D721Med (cell line): ENCODE measurements at places on chromosomes 1 and 21.

DNA sequence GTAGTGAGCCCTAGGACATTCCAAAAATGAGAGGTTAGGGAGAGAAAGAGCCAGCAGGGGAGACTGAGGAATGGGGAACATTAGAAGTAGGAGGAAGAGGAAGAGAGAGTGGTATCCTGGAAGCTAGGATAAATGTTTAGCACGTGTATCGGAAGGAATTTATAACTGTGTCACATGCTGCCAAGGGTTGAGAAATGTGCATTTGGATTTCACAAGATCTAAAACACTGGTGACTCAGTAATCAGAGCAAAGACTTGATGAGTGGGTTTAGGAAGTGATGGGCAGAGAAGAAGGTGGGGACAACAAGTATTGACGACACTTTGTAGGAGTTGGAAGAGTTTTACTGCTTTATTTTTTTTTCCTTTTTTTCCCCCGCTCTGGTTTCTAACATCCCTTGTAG, 193.9 kb downstream of the FMN2 start:
- DNase-seq, result no peak

DNA sequence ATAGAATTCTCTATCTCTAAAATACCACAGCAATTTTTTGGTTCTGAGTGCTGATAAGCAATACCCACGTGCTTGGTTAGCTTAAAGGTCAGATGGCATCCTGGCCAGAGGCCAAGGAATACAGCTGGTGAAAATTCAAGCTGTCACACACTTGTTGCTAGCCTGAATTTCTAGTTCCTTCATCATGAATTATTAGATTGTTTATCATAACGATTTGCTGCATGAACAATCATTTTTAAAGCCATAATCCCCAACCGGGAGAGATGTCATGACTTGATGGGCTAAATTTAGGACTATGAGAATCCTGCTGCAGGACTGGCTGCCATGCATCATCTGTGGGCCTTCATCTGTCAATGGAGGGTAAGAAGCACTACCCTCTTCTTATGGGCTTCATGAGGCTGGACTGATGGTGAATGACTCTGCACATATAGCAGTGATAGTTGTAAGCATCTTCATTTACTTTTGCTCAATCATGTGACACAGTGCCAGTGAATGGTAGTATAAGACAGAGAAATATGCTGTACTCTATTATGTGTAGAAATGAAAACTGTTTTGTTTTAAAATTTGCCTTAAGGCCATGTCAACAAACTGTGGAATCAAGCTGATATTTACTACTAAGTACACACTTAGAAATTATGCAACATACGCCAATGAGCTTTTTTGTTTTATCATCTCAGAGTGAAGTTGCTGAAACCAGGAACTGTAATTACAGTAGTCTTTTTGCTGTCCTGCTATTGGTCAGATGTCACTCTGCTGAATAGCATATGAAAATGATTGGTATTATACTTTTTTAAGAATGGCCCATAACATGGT, 80.5 kb upstream of the RALGPS2 start:
- DNase-seq, result no peak

DNA sequence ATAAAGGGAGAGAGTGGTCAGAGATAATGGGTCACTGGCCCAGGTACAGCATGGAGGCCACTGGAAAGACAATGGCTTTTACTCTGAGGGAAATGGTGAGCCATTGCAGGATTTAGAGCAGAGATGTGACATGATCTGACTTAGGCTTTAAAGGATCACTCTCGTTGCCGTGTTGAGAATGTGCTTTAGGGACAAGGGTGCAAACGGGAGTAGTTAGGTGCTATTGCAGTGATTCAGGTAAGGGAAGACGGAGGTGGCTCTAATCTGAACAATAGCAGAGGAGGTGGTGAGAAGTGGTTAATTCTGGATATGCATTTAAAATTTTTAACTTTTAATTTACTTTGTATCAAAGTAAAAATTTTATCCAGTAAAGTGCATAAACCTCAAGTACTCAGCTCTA, 9.8 kb downstream of the ADORA1 start:
- DNase-seq, result no peak

DNA sequence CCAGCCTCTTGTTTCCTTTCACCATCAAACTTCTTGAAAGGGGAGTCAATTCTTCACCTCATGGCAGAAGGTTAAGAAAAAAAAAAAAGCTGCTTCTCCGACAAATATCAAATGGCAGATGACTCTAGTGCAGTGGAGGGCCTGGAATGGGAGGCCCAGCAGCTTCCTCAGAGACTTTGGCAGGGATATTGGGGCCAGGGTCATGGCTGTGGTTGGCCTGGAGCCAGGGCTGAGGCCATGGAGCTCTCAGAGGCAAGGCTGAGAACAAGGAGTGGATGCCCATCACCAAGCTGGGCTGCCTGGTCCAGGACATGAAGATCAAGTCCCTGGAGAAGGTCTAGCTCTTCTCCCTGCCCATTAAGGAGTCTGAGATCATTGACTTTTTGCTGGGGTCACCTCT, 18.7 kb downstream of the MTF1 start:
- no peak for DNase-seq

- no peak for DNase-seq
Observed at GRCh38 chr1:227922501-227923352, 25.0 kb downstream of the WNT9A start.

GRCh38 chr1:182262425-182262824, 129.2 kb downstream of the GLUL start:
- DNase-seq, result no peak

DNA sequence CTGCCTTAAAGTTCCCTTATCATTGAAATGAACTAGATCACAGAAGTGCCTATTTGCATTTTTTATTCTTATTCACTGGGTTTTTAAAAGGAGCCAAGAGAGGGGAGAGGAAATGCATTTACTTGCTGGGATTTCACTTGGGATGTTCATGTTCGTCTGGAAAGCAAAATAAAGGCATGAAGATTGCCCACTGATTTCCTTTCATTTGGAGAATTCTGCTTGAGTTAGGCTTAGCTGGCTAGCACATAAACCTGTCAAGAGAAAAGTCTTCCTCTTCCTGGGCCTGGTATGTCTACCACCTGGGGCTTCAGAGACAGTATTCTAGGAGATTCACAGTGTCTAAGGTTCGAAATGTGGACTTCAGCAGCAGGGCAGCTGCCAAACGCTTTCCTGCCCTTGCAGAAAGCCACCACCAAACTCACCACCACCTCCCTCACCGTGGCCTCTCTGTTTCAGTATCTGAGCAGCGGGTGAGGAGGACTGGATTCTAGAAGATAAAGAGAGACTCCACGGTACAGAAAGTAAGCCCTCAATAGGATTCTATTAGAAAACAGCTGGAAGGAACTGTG, 44.5 kb downstream of the HIVEP3 start:
- no peak for DNase-seq

DNA sequence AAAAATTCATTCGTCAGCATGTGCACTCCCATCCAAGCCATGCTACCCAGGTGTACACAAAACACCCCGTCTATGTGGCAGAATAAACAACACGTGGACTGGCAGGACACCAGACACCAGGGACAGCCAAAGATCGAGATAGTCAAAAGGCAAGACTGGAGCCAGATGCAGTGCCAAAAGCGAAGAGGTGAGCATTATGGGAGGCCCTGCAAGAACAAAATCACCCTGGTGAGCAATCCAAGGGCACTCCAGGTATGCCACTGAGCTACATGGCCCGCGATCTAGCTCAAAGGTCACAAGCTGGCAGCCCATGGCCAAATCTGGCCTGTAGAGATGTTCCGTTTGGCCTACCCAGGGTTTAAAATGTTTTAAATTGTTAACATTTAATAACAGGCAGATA, 33.7 kb downstream of the PLPP3 start:
- no peak for DNase-seq

DNA sequence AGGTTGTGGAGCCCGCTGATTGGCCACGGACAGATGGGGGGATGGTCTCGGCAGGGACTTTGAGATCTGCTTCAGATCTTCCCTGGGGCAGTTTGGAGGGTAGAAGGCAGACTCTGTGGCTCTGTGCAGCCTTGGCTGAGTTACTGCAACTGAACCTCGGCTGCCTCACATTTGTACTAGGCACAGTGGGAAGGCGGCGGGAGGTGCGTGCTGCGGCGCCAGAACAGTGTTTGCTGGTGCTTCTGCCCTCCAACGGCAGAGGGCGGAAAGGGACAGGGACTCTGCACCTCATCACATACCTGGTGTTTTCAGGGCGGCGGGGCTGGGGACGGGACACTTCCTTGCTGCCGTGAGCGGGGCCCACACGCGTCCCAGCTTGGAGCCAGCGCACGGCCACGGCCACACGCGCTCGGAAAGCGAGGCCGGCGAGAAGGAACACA, 26.2 kb downstream of the SLC66A1 start:
- DNase-seq, result no peak

GRCh38 chr1:171438441-171438840, 46.9 kb upstream of the PRRC2C start:
- no peak for DNase-seq

DNA sequence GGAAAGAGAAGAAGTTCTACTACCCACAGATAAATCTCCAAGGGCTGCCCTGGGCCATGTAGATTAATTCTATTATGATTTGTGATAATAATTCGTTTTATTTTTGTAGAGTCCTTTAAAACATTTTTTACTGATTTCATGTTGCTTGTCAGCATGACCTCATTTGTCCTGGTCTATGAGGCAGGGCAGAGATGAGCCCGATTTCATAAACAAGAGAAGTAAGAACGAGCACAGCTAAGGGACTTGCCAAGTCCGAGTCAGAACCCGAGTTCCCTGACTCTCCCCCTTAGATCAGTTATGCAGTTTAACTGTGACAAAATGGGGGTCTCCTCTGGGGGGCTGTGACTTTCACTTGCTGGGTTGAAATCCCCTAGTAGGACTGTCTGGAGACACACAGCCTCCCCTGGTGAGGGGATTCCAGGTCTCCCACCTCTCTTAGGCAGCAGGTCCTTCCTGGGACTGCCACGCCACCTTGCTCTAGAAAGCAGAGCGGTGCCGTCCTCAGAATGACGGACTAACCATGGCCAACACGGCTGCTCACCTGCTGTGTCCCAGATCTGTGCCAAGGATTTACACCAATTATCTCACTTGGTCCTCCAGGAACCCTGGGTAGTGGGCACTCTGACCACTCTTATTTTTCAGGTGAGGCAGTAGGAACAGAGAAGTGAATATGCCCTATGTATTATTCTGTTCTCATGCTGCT, 31.0 kb upstream of the SOX13 start:
- DNase-seq, result no peak

DNA sequence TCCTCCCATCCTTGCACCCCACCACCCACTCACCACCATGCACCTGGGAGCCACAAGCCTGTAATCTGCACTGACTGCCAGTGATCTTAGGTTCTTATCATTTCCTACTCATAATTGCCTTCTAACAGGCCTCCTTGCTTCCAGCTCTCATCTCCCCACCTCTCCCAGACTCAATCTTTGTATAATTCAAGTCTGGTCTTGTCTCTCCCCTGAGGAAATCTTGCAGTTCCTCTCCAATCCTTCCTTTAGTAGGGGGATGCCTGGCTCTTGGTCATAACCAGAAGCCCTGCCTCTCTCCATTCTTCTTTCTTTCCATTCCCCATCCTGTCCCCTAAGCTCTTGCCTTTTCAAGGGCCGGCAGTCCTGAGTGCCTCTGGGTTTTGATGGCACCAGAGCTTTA, 27.8 kb downstream of the PIGM start:
- DNase-seq, result no peak

GRCh38 chr1:188904201-188904600, 1573.5 kb downstream of the BRINP3 start:
- DNase-seq, result no peak

GRCh38 chr1:73623946-73624345, 574.0 kb downstream of the LRRIQ3 start:
- DNase-seq, result no peak

- DNase-seq, result no peak
Observed at GRCh38 chr1:8315573-8316475, 2.1 kb upstream of the SLC45A1 start.

- no peak for DNase-seq
Observed at GRCh38 chr1:238223076-238223640, 332.4 kb upstream of the ZP4 start.

- DNase-seq, result no peak
Observed at GRCh38 chr1:119245881-119246280, 105.4 kb upstream of the WARS2 start.

- DNase-seq, result no peak
Observed at GRCh38 chr1:24498589-24498988, 4.0 kb upstream of the RCAN3 start.

- no peak for DNase-seq
Observed at GRCh38 chr1:27650539-27651175, 15.7 kb upstream of the FGR start.

- no peak for DNase-seq
Observed at GRCh38 chr1:61606448-61607312, 118.3 kb downstream of the TM2D1 start.

GRCh38 chr1:93437976-93438605, 9.8 kb upstream of the FNBP1L start:
- DNase-seq, result no peak

- DNase-seq, result no peak
Observed at GRCh38 chr1:84632137-84632536, 57.9 kb upstream of the CTBS start.

DNA sequence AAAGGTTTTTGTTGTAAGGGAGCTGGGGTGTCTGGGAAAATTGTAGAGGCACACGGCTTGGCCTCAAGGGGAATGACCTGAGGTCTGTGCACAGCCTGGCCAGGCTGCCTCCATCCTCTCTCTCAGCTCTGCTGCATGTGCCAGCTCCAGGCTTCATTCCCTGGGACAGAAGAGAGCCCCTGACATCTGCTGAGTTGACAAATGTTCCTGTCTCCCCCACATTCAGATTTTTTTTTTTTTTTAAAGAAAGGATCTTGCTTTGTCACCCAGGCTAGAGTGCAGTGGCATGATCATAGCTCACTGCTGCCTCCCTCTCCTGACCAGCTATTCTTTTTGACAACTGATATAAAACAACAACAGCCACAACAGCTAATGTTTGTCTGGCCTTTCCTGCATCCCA, 84.4 kb downstream of the PCNX2 start:
- DNase-seq, result no peak

- no peak for DNase-seq
Observed at GRCh38 chr1:182330303-182330702, 61.3 kb downstream of the GLUL start.

GRCh38 chr1:53559854-53560580, 100.8 kb downstream of the DMRTB1 start:
- DNase-seq, result no peak

DNA sequence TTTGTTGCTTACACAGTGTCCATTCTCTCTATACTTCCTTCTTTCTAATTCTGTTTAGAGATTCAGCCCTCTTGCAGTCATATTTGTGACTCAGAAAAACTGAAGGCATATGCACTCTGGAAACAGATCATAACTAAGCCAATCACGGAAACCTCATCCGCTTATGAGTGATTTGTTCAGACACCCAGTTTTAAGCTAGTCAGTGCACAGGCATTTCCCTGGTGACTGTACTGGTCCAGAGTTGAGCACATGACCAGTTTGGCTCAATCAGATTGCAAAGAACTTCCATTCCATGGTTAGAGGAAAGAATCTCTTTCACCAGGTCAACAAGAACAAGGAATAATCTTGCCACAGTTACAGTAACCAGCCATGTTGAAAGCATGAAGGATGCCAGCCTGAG, 69.2 kb upstream of the SGIP1 start:
- DNase-seq, result no peak

DNA sequence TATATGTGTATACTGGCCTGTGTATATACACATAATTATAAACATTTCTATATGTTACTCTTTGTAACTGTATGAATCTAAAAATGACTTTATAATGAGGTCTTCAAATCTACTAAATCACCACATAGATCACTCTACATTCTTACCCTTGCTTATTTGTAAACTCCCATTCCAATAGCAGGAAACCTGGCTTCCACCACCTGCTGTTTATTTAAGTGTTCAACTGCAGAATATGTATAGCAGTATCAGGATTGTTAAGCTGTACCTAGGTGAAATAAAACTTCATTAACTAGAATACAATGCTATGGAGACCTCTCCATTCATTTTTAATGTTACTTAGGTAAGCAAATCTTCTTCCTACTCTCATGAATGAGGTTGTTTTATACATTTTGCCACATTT, 1351.1 kb upstream of the B3GALT2 start:
- no peak for DNase-seq
